ENCODE measurements at places on chromosomes 4 and X.

DNA sequence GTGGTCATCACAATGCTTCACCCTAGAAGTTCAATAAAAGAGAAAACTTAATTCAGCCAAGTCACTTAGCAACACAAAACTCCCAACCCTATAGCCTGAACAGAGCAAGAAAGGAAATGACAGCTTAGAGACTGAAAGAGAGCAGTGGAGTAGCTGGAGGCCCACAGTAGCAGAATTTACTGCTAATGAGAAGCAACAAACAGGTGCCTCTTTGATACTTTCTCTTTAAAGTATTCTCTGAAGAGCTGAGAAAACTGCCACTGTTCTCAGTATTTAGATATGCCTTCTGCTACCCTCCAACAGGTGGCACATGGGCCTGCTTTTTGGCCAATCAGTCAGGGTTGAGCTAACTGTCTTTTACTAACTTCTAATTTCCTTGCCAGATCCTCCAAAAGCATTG lies 240.0 kb downstream of the GPC3 start:
- DNase-seq: no peak

DNA sequence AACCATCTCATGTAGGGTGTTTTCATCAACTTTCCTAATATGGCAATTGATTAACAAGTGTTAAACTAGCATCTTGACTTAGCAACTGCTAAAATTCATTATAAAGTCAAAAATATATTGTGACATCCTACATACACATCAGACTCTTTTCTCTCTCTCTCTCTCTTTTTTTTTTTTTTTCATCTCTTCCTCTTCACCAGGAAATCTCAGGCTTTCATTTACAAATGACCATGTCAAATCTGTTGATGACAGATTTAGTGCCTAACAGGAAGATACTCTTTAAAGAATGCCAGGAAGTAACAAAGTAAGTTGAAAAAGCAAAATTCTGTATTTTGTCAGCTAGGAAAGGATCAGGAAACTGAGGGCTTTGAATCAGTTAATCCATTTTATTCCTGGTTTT lies 365.5 kb downstream of the PCDH7 start:
- no peak for DNase-seq

DNA sequence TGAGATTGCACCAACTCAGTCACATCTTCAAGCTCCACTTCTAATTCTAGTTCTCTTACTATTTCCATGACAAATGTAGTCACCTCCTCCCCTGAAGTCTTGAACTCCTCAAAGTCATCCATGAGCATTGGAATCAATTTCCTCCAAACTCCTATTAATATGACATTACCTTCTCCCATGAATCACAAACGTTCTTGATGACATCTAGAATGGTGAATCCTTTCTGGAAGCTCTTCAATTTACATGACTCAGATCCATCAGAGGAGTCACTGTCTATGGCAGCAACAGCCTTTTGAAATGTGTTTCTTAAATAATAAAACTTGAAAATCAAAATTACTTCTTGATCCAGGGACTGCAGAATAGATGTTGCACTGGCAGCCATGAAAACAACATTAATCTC lies 34.5 kb downstream of the GALNTL6 start:
- DNase-seq: peak; percentile 8

GRCh38 chr4:114642173-114642780 lies 43.7 kb downstream of the UGT8 start:
- DNase-seq: no peak

All from GM04503 (cell line).